ENCODE measurements at places on chromosomes 6 and 20.

DNA sequence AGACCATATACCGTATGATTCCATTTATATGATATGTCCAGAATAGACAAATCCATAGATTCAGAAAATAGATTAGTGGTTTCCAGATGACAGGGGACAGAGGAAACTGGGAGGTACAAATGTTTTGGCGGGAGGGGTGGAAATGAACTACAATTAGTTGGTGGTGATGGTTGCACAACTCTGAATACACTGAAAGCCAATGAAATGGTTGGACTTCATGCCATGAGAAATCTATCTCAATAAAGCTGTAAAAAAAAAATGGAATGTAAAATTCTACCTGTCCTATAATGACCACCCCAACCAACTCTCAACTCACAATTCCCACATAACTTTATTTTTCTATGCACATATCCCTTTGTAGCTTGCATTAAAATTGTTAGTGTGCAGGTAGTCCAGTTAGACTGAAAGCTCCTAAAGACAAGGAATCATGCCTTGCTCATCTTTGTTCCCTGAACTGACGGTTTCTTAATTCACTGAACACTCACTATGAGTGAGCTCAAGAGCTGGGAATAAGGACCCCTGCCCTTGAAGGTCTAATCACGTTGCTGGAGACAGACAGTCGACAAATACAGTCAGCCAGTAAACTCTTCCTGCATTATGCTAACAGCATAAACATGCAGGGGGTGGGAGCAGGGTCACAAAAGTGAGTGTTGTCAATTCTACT, 1.4 kb downstream of the DCDC2 start:
- no peak for DNase-seq

DNA sequence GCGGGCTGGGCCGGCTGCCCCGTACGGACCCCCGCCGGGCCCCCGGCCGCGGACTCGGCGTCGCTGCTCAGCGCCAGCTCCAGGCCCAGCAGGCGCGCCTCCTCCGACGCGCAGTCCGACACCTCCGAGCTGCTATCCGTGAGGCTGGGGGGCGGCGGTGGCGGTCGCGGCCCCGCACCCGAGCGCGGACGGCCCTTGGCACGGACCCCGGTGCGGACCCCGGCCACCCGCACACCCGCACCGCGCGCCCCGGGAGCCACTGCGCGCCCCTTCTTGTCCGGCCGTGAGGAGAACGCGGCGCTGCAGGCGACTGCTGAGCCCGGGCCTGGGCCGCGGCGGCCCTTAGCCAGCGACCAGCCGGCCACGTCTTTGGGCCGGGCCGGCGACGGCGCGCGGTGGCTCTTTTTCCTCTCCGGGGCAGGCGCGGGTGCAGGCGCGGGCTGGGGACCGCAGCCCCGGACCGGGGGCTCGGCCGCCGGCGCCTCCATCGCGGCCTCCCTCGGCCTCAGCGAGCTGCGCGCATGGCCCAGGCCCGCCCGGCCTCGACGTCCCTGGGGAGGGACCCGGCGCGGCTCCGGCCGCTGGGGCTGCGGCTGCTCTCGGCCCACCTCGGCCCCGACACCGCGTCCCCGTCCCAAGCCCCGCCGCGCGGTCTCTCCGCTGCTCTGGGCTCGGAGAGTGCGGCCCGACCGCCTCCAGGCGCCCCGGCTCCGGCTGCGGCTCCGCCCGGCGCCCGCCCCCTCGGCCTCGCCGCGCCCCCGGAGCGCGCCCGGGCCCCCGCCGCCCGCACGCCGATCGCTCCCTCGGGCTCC, 12.9 kb upstream of the TLDC2 start:
- no peak for DNase-seq

DNA sequence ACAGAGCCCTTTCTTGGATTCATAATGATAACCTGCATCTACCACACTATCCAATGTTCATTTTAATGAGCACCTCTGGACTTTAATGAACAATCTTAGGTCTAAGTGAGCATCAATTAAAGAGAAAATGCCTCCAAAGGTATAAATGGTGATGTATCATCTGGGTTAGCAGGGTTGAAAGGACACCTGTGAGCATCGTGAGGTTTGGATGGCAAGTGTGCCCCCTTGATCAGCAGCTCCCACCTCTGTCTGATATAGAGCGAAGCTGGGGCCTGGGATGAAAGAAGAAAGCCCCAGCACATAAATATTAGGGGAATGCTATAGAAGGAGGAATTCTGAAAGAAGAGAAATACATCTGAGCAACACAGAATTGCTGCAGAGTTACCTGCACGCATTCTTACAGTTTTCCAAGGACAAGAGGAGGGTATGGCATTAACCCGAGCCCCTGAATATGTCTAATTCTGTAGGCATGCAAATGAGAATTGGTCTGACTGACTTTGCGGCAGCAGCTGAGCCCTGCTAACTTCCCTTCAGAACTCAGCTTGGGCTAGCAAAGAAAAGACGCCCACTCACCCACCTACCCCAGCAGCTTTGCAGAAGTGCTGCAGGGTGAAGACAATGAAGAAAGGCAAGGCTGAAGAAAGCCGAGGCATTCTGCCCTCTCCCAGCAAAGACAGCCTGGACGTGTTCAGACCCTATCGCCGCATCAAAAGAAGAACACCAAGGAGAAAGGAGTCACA, 136.2 kb downstream of the GMPR start:
- no peak for DNase-seq

DNA sequence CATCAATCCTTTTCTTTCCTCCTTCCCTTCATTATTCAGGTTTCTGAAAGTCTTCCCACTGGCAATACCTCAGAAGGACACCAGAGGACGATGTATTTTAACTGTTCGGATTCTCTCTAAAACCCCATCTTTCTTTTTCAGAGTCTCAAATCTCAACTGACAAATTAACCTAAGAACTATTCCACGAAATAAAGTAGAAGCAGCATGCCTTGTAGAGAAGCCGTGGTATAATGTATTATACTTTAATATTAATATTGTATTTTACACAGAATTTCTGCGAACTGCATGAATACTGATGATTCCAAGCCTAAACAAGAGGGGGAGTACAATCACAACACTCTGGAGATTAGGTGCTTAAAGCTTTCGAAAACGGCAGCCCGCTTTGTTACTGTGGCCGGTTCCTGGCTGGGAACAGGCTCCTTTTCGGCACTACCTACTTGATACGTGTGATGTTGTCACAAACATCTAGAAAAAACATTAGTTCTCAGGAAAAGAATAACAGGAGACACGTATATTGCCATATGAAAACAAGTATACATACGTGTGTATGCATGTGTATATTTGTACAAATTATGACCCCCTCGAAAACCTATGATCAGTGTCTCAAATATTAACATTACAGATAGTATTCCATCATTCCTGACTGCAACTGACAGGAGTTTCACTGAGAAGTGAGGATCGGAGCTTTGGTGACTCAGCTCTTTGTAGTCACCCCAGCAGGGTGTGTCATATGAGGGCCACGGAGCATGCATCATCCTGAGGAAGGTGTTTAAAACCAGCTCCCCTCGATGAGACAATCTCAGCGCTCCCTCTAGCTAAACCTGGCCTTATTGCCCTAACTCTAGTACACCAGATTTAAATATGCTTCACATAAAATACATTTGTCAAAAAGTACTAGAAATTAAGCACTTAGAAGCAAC, 319.7 kb upstream of the TCF21 start:
- peak; percentile 89 for DNase-seq

DNA sequence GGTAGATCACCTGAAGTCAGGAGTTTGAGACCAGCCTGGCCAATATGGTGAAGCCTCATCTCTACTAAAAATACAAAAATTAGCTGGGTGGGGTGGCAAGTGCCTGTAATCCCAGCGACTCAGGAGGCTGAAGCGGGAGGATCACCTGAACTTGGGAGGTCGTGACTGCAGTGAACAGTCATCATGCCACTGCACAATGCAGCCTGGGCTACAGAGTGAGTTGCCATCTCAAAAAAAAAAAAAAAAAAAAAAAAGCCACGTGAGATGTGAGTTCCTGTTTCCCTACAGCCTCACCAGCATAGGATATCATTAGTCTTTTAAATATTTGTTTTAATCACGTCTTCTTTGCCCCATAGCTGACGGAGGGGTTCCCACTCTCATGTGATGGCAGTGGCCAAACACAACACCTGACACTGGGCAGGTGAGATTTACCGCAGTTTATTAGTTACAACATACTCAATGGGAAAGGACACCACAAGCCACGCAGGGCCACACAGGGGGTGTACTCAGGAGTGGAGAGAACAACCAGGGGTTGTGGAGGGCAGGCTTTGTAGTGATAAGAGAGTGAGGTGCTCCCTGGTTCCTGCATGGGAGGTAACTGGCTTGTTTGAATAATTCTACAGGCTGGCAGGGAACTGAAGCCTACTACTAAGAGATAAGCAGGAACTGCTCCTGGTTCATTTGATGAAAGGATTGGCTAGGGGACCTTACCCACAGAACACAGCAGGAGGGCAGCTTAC, 4.6 kb upstream of the LZTS3 start:
- no peak for DNase-seq

- peak; percentile 72 for DNase-seq
These were observed 20.3 kb downstream of the TBPL1 start for GRCh38 chr6:133973109-133973971.

GRCh38 chr6:156687789-156688619, 89.2 kb upstream of the ARID1B start:
- DNase-seq = no peak

GRCh38 chr20:64047046-64047389, 2.4 kb downstream of the SOX18 start:
- DNase-seq = no peak

- no peak for DNase-seq
These were observed 3.5 kb upstream of the DDR1 start for GRCh38 chr6:30880698-30881252.

DNA sequence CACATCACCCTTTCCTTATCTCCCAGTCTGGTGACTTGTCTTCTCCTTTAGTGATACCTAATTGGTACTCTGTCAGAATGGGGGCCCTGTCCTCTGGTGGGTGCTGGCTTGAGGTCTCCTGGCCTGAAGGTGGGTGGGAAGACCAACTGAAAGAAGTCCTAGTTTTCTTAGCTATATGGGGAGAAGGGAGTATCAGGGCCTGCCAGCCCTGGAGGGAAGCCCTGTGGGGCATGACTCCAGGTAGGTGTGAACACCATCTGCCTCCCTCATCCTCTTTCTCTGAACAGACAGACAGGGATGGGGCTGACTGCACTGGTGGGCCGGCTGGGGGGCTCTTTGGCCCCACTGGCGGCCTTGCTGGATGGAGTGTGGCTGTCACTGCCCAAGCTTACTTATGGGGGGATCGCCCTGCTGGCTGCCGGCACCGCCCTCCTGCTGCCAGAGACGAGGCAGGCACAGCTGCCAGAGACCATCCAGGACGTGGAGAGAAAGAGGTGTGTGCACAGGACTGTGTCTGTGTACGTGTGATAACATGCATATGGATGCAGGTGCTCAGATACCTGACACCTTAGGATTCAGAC, 4.8 kb downstream of the CRIP3 start:
- DNase-seq = no peak

GRCh38 chr20:33875055-33875454, 63.9 kb downstream of the CHMP4B start:
- DNase-seq = no peak

DNA sequence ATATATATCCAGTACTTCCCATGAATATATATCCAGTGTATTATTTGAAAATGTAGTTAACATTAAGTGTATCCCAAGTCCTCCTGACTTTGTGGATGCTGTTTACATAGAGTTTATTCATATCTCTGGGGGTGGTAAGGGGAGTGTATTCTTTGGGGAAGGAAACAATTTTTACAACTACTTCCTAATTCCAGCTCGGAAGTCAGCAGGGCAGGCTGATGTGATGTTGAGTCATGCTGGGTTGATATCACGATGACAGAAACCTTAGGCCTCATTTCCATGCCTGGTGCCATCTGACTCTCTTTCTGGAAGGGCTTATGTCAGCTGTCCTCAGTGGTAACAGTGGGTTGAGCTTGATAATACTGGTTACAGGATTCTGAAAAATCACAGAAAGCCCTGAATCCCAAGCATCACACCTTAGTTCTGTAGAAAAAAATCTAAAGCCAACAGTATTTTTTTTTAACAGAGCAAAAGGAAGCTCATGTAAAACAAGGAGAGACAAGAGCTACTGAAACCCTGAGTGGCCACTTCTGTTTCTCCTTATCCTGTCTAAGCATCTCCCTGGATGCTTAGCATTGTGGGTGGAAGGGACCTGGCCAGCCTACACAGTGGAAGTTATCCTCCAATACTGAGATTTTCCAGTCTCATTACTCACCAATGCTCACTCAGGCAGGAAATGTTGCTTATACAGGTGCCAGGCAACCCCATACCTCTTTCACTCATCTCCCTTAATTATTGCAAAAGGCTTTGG, 75.2 kb upstream of the IYD start:
- DNase-seq = no peak

DNA sequence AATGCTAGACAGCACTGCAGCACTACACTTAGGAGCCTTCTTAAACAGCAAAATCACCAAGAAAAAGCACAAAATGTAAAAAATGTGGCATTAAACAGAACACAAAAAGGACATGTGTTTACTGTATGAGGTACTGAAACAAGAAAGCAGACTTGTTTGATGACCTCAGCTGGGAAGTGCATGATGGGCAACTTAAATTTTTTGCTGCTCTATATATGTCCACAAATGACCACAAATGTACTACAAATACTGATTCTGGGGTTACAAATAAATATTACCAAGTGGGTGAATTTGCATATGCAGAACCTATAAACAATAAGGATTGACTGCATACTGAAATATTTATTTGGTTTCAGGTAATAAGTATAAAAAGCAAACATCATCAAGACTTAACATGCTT, 13.1 kb downstream of the RAB23 start:
- DNase-seq = no peak

GRCh38 chr6:36820700-36821580, 18.3 kb downstream of the CPNE5 start:
- no peak for DNase-seq

DNA sequence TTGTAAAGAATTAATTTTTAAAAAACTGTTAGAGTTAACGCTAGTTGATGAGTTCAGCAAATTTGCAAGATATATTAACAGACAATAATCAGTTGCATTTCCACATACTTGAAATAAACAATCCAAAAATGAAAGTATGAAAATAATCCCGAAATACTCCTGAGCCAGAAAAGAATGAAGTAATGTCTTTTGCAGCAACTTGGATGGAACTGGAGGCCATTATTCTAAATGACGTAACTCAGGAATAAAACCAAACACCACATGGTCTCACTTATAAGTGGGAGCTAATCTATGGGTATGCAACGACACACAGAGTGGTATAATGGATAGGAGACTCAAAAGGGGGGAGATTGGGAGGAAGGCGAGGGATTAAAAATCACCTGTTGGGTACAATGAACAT, 872.9 kb upstream of the GJE1 start:
- DNase-seq = no peak

GRCh38 chr6:119686644-119687043, 337.1 kb upstream of the MAN1A1 start:
- DNase-seq = no peak

- DNase-seq = no peak
These were observed 433.2 kb downstream of the CD83 start for GRCh38 chr6:14550822-14551221.

GRCh38 chr6:159065759-159066329, 21.1 kb upstream of the TAGAP start:
- no peak for DNase-seq
